ENCODE measurements at places on chromosomes 4 and X.

GRCh38 chr4:125719987-125720386 is 405.2 kb downstream of the FAT4 start:
- DNase-seq: no peak

DNA sequence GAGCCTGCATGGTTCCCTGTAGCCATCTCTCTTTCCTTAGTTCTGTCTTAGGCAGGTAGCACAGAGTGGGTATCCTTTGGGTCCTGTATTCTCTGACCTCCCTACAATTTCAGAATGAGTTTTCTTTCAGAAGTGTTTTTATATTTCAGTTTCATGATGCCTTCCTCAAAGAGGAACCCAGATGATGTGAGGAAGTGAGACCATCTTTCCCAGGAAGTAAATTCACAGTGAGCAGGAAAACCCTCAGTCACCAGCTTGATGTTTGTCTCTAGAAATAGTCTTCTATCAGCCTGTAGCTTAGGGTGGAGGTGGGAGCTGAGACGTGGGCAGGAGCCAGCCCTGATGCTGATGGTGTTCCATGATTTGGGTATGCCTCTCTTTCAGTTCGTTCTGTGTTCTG is 16.9 kb downstream of the PLAC1 start:
- no peak for DNase-seq

GRCh38 chrX:153681175-153681574 is 6.6 kb upstream of the SLC6A8 start:
- no peak for DNase-seq

DNA sequence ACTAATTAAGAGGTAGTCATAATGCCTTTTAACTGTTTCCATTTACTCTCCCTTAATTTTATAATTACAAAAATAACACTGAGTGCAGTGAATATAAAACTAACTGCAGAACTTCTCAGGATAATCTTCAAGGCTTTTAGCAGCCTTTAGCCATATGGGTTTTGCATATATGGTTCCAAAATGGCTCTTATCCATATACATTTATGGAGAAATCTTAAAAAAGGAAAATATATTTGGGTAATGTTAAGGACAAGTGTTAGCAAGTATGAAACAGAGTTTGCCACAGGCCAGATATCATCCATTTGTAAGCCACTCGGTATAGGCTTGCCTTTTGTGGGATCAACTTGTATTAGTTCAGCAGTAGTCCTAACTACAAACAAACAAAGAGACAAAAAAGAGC is 423.4 kb downstream of the PDHA2 start:
- no peak for DNase-seq

GRCh38 chr4:174210354-174210753 is 73.1 kb downstream of the FBXO8 start:
- no peak for DNase-seq

DNA sequence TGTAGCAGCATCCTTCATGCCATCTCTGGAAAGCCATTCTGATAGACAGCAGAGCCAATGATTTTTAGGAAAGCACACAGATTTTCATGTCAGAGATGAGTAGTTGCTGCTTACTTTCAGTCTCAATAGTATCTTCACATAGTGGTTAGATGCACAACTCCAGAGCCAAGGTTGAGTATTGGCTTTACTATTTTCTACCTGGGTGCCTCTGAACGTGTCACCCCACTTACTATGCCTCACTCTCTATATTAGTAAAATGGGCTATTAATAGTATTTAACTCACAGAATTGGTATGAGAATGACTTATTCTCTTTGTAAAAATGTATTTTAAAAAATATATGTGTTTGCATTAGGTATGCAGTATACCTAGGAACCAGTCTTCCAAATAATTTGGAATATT is 108.8 kb upstream of the STIM2 start:
- no peak for DNase-seq

GRCh38 chr4:4542774-4543485 is 1.1 kb upstream of the STX18 start:
- no peak for DNase-seq

GRCh38 chrX:48711929-48712505 is 15.5 kb downstream of the SUV39H1 start:
- no peak for DNase-seq

- peak; percentile 86 for DNase-seq
These were observed 34.0 kb upstream of the GRPEL1 start for GRCh38 chr4:7101692-7102515.

DNA sequence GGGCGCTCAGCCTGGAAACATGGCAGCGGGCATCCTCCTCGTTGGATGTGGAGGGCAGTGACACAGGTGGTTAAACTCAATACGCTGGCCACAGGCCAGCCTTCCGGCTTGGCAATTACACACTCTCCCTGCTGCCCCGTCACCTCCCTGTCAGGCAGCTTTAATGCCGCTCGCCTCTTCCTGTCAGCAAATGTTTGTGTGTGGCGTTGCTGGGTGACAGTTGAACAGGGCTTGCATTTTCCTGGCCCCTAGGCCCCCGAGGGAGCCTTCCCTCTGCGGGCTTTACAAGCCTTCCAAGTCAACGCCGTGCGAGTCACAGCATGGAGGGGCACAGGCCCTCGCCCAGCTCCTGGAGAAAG is 620.0 kb downstream of the BCOR start:
- DNase-seq: peak; percentile 55

GRCh38 chrX:138026211-138026610 is 460.3 kb downstream of the ZIC3 start:
- DNase-seq: peak; percentile 17

DNA sequence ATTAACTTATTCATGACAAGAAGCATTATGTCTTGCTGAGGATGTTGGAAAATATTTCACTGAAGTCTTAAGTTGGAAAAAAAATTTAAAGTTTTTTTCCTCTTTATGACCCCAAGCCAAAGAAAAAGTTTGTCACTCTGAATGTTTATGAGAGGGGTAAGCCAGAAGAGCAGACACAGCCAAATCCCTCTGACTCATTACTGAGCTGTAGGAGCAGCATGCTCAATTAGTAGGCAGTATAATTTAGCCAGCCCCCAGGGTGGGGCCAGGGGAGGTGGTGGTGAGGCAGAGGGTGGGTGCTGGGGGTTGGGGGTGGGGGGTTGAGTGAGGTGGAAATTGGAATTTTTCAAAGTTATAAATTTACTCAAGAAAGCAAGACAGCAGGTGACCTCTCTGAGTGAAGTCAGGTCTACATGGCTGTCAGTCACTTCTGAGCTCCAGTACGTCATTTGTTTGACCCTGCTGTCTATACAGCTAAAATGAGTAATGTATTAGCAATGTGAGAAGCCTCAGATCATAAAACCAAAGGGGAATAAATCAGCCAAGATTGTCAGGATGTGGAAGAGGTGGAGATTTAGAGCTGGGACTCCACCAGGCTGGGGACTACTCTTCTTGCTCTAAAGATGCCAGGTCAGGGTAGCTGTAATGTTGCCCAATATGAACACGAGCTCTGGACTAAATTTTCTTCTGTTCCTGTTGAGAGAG is 98.8 kb upstream of the NDP start:
- no peak for DNase-seq

DNA sequence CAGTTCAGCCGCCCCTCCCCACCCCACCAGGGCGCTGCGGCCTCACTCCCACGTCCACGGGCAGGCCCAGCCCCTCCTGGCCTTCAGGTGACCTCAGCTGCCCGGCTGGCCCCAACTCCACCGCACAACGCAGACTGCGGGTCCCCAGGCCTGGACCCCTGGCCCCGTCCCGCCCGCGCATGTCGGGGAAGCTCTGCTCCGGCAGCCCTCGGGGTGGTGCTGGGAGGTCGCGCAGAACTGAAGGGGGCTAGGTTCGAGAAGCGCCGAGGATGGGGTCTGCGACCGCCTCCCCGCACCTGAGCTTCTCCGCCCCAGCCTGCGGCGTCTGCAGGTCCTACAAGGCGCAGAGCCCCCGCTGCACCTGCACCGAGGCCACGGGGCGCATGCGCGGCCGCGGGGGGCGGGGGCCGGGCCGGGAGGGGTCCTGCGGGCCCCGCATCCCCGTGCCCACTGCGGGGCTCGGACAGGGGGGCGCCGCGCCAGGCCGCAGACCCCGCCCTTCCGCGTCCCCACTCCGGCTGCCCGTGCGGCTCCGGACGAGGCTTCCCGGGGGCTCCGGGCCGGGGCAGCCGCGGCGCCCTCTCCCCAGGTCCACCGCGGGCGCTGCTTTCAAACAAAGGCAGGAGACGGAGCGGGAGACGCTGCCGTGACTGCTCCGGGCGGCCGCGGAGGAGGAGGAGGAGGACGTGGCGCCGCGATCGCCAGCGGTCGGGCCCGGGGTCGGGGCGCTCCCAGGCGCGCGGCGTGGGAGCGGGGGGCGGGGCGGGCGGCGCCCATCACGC is 672 bp upstream of the NAT8L start:
- DNase-seq: peak; percentile 74

DNA sequence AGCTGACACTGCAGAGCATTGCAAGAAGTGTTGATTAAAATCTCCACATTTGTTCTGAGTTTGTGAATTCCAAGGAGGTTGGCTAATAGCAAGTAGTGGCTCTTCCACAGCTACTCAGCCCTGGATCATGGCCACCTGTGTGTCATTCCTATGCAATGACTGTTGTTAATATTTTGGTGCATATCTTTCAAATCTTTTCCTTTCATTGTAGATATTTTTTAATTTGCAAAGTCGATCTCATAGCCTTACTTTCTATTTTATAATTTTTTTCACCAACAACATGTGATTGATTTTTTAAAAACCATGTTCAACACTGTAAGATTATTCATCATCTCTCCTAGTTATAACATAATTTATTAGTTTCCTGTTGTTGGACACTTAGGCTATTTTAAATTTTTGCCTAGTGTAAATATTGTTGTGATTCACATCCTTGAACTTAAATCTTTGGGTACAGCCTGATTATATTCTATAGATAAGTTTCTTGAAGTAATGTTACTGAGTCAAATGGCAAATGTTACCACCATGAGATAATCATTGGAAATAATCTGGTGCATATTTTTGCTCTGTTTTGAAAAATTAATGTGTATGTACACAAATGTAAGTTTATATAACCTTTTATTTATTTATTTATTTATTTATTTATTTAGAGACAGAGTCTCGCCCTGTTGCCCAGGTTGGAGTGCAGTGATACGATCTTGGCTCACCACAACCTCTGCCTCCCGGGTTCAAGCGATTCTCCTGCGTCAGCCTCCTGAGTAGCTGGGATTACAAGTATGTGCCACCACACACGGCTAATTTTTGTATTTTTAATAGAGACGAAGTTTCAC is 17.1 kb upstream of the ARHGAP10 start:
- DNase-seq: no peak

DNA sequence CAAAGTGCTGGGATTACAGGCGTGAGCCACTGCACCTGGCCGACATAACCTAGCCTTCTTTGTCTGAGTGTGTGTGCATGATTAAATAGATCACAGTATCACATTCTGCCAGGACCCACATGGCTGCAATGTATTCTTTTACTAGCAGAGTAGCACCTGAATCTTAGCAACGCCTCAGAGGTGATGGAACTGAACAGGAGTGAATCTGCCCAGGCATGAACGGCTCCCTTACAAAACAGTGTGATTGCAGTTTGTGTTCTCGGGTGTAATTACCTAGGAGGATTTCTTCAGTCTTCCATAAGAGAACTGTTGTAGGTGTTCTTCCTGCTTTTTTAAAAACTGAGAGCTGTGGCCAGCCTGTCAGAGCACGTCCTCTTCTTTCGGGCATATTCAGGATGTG is 122.7 kb upstream of the STS start:
- no peak for DNase-seq

All from retina (tissue), 1 donor.